NCI-H2029 treated with DMSO at 0.1 percent for 48 hours (cell line): ENCODE measurements at places on chromosomes 12 and 14.

DNA sequence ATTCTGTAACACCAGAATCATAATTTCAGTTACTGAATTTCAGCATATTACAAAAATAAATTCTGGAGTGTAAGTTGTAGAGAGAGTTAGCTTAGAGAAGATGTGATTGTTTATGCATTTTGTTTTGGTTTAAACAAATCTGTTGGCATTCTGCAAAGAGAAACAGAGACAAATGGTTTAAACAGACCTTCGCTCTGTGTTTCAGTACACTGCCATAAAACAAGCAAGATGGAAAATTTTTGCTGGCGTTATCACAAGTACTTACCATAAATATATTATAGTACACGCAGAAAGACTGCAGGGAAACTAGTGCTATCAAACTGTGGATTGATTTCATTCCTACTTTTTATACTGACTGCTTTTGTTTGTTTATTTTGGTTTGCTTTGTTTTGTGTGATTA, 850.3 kb upstream of the FOXG1 start:
- no peak for DNase-seq

GRCh38 chr14:30864934-30865333, 9.4 kb upstream of the COCH start:
- no peak for DNase-seq

- no peak for DNase-seq
Observed at GRCh38 chr12:123069436-123070266, 81.2 kb downstream of the PITPNM2 start.

DNA sequence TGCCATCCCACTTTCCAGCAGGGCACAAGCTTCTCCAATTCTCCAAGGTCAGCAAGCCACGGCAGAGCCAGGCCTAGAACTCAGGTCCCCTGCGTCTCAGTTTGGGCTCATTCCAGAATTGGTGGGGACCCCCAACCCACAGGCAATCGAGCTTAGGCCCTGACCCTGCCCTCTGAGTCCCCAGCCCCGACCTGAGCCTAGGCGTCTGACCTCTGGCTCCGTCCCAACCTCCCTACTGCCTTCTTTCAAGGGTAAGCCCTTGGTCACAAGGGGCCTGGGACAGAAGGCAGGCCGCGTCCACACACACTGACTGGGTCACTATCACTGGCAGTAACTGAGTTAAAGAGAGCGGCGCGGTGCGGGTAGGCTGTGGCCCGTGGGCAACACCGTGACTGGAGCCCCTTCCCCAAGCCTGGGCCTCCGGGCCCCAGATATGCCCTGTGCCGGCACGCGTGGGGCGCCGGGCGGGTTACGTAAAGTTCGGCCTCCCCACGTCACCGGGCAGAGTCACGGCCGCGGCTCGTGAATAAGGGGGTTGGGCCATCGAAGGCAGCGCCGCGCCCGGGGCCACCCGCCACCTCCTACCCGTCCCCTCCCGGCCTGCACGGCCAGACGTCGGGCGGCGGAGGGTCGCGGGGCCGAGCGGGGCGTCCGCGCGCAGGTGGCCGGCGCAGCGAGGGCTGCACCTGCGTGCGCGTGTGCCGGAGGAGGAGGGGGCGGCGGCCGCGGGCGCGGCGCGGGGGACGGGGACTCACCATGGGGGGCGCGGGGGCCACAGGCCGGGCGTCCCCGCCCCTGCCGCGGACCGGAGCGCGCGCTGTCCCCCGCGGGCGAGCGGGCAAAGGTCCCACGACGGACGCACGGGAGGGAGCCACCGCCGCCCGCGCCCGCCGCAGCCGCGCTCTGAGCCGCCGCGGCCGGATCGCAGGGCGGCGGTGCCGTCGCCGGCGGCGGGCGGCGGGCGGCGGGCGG, 516 bp downstream of the ANKRD9 start:
- no peak for DNase-seq

DNA sequence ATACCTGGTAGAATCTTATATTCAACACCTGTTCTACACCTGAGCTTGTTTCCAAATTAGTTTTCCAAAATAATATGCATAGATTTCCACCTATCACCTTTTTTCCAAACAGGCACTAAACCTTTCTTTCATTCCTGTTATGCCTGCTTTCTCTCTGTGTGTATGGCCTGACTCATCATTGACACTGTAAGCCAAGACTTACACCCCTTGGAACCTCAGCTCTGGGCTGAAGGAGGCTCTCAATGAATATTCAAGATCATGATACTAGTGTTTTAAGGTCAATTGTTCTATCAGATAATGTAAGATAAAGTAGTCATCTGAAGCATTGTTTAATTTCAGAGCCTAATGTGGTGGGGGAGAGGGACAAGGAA, 1193.3 kb downstream of the FLRT2 start:
- no peak for DNase-seq

GRCh38 chr12:48004053-48004941, at the start of gene COL2A1:
COL2A1 (minus strand) TSS chr12:48004476; CDS start chr12:48004321, 155 bp downstream.
- no peak for DNase-seq

GRCh38 chr12:1473418-1473817, 121.0 kb downstream of the FBXL14 start:
- DNase-seq = no peak

DNA sequence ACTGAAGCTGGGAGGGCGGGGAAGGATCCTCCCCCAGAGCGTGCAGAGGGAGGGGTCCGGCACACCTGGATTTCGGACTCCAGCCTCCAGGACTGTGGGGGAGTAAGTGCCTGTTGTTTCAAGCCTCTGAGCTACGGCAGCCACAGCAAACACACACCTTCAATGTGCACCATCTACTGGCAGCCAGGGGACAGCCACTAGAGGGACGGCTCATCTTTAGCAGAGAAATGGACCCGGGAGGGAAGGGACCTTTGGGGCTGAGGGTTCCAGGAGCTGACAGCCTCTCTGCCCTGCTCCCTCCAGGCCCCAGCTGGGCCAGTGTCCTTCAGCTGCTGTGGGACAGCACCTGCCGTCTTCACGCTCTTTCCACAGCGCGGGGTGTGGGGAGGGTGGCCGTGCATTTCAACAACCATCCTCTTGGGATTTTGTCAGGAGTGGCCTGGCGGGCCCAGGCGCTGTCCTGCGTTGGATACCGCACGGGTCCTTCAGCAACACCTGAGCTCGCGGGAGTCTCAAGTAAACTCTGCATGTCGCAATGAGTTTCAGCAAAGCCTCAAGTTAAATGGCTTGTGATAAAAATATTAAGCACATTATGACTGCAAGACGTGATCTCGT, 209.2 kb upstream of the C14orf180 start:
- DNase-seq = no peak
